Fibroblast of upper back skin (primary cell): ENCODE measurements at places on chromosomes 5 and 9.

- DNase-seq, result no peak
Observed at GRCh38 chr5:13704396-13704795, 240.1 kb downstream of the DNAH5 start.

DNA sequence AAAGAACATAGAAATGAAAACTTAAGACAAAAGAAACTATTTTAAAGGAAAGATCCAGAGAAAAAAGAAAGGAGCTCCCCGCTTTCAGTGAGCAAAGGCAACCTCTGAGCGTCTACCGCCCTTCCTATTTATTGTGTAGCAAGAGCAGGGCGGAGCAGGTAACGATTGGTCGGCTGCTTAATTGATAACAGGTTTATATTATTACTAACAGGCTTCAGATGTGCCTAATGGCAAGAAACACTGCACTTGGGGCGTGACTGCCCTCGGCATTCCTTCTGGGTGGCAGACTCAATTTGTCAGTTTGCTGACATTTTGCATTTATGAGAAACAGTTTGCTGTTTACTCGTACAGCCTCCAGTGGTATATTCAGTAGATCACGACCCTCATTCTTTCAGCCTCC lies 482.7 kb upstream of the C9orf72 start:
- DNase-seq, result peak; percentile 69

DNA sequence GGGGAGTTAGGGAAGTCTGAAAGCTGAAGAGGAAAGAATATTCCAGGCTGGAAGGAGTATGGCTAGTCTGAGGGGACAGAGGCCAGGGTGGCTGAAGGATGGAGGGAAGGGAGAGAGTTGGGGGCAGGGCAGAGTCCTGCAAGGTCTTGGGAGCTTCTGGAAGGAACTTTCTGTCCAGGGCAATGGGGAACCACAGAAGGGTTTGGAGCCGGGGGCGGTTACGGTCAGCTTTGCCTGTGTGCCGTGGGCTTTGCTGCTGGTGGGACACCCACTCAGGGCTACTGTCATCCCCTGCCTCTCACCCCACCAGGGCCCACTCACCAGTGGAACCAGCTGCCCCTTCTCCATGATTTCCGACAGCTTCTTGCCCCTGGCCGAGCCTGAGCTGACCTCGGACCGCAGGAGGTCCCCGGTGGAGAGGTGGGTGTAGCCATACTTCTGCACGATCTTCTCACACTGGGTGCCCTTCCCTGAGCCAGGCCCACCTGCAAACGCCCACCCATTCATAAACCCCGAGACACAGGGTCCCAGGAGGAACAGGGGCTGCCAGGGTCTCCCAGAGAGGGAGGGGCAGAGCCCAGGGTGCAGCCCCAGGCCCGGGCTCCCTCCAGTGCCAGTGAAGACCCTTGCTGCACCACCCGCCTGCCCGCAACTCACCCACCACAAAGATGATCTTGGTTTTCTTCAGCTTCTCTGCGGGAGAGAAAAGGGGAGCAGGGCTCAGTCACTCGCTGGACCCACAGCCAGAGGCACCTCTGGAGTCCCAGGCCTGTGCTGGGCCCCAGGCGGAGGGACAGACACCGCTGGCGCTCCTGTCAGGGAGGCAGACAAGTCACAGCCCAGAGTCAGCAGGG lies 4.9 kb downstream of the AK1 start:
- no peak for DNase-seq

DNA sequence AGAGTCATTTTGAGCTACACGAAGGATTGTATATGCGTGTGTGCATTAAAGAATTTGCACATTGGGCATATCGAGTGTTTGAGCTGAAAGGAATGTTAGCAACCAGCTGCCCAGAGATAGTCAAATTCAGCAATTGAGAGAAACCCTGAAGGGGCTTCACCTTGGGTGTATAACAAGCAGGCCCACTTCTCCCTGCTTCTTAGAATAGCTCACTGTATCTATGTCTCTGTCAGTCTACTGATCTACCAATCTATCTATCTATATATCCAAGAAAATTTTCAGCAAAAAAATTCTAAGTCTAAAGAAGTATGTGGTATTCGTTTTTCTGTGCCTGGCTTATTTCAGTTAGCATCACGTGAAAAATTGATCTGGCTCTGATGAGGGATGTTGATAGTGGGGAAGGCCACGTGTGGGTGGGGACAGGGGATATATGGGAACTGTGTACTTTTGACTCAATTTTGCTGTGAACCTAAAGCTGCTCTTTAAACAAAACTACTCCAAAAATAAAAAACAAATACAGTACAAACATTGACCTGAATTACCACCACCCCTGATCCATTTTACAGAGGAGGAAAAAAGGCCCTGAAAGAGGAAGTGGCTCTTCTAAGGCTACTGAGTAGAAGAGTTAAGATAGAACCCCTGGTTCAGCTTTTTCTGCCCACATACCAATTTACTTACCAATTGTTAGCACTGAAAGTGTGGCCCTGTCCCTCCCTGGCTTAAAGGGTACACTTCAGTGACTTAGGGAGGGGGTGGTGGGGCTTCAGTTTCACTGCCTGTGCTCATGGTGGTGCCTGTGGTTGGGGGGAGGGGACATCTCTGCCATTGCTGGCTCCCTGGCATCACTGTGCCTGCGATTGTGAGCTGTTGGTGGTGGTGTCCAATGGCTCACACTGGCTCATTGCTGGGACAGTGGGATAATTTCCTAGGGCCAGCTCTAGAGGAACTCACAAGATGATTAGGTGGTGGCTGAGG lies 141.8 kb downstream of the DOCK2 start:
- no peak for DNase-seq

DNA sequence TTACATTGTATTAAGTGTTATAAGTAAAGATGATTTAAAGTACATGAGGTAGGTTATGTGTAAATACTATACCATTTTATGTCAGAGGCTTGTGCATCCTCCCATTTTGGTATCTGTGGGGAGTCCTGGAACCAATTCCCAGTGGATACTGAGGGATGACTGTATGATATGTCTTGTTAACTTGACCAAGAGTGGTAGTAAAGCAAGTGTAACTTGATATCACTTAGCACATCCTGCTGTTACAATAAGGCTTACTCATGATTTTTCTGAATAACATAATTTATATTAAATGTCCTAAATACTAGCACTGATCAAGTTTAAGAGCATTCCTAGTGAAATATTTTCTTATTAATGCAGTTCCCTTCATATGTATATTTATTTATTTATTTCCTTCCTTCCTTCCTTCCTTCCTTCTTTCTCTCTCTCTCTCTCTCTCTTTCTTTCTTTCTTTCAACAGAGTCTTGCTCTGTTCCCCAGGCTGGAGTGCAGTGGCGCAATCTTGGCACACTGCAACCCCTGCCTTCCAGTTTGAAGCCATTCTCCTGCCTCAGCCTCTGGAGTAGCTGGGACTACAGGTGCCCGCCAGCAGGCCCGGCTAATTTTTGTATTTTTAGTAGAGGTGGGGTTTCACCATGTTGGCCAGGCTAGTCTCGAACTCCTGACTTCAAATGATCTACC lies 7.5 kb downstream of the NDFIP1 start:
- peak; percentile 64 for DNase-seq

- DNase-seq, result no peak
Observed at GRCh38 chr9:134891053-134891452, 10.4 kb downstream of the FCN2 start.

DNA sequence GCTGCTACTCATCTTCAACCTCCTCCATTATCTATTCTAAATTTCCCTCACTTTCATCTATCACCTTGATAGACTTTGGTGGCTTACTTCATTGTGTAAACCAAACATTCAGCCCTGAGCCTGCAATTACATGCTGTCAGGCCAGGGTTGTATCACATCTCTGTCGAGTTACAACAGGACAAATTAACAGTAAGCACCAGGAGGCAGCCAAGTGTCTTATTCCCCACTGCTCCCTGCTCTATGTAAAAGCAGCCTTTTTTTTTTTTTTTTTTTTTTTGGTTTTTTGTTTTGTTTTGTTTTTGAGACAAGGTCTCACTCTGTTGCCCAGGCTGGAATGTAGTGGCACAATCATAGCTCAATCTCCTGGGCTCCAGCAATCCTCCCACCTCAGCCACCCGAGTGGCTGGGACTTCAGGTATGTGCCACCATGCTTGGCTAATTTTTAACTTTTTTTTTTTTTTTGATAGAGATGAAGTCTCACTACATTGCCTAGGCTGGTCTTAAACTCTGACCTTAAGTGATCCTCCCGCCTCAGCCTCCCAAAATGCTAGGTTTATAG lies 15.2 kb upstream of the ZCCHC9 start:
- DNase-seq, result no peak

- DNase-seq, result no peak
Observed at GRCh38 chr9:137575716-137576411, 2.9 kb downstream of the DPH7 start.

- no peak for DNase-seq
Observed at GRCh38 chr9:113370806-113371325, 5.9 kb downstream of the HDHD3 start.

DNA sequence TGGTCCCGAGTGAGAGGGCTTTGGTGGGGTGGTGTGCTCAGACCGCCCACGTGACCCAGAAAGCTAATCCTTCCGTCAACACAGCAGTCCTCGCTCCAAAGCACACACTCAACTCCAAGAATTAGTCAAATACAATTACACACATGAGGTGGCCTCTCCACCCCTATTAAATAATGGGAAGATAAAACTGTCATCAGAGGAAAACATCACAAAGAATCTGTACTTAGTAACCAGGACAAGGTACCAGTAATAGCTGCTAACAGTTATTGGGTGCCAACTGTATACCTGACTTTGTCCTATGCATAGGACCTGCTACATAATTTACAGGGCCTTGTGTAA lies 222.8 kb downstream of the HSPA4 start:
- no peak for DNase-seq

- DNase-seq, result no peak
Observed at GRCh38 chr9:134440636-134441226, 114.5 kb downstream of the RXRA start.

- no peak for DNase-seq
Observed at GRCh38 chr5:114070093-114070722, 291.7 kb upstream of the KCNN2 start.

DNA sequence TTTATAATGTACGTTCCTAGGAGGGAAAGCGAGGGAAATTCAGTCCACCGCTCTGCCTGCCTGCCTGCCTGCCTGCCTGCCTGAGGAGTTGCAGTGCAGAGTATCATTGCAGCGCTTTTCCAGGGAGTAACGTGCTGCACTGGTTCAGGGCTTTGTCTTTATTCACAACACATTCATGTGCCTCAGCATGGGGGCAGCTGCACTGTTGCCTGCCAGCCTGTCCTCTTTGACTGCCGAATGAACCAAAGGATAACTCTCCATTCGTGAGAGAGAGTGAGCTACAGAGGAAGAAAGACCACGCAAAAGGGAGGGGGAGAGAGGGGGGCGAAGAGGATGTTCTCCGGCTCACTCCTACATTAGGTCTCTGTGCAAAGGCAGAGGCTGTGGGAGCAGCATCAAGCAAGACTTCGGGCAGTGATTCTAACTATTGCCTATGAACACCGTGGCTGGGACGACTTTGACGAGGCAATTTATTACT lies 791.2 kb downstream of the MAT2B start:
- peak; percentile 27 for DNase-seq

DNA sequence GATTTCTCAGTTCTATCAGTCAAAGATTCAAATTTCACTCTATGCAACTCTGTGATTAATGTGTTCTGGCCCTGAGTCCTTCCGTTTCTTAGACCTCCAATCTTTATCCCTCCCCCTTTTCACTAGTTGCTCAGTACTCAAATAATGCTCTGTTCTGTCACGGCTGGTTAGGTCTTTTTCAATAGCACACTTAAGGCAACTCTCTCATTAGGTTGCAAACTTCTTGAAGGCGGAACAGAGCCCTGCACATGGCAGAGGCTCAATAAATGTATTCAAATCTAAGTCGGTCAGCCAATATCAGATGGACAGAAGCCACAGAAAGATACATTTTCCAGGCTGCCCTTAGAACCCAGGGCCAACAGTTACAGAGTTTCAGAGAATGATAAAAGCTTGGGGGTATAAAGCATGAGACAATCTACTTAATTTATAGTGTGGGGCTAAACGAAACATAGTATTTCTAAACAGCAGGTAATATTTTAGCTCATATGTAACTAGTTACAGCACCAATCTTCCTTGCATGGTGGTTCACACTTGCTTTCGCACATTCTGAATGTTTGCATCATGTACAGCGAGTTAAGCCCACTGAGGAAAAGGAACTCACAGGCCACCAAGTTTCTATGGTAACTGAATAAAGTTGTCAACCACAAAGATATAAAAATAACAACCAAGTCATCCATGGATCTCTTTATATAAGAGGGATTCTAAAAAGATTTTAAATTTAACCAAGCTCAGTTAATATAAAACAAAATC lies 67.1 kb upstream of the GOLPH3 start:
- no peak for DNase-seq

DNA sequence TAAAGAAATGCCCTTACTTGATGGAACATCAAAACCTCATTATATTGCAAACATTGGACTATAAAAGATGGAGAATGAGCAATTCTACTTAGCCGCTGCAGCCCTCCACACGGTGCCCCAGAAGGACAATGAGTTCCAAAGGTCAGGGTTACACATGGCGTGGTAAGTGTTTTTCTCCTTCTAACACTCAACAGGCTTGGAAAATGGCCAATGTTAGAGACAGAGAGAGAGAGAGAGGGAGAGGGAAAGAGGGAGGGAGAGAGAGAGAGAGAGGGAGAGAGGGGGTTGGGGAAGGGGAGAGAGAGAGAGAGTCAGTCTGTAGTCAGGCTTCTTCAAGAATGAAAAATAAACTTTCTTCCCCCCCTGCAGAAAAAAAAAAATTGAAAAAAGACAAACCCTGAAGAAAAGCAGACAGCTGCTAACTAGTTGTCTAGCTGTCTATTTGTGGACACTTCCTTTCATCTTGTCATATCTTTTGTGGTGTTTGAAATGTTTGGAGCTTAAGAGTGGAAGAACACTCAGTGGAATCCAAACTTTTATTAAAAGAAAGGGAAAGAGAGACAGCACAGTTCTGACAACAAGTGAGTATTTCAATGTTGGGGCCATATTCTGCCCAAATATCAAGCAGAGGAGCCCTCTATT lies 324.8 kb downstream of the TMEM38B start:
- DNase-seq, result no peak

DNA sequence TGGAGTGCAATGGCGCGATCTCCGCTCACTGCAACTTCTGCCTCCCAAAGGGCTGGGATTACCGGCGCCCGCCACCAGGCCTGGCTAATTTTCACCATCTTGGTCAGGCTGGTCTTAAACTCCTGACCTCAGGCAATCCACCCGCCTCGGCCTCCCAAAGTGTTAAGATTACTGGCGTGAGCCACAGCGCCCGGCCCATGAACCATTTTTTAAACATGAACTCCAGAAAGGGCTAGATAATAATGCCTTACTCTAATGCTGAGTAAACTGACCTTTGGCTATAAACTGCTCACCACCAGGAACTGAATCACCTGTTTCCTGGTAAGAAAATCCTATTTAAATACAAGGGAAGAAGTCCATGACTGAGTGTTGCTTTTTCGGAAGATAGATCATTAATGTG lies 23.2 kb upstream of the DAB2 start:
- no peak for DNase-seq

GRCh38 chr5:40939753-40940152 lies 30.5 kb downstream of the C7 start:
- DNase-seq, result no peak

- DNase-seq, result no peak
Observed at GRCh38 chr5:160108124-160108523, 11.1 kb downstream of the PWWP2A start.
